ENCODE measurements at places on chromosomes 7 and 10.

DNA sequence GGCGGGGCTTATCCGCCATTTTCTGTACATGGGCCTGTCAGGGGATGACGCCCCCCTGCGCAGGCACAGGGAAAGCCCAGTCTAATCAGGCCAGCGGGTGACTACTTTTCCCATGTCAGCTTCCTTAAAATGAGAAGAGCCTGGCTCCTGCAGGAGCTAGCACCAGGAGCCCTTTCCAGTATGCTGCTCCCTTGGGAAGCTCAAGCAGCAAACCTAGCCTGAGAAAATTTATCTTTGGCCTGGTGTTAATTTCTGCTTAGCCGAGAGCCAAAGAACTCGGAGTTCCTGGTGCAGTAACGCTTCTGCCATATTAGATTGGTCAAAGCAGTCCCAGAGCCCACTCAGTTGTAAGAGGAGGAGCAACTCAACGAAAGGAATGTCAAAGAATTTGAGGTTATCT is 239.0 kb upstream of the PHYHIPL start:
- DNase-seq, result no peak

DNA sequence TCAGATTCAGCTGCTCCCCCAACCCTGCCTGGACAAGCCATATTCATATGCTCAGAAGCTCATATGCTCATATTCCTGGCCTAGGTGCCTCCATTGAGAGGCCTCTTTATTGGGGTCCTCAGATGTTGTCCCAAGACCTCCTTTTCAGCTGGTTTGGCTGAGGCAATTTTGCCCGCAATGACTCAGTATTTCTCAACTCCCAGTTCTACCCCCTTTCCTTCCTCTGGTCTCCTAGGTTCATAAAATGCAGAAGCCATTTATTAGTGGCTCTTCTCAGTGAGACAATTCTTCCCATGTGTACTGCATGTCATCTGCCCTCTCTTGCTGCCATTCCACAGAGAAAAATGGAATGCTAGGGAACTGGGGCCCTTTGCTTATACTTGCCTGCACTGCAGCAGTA is 110.7 kb downstream of the INHBA start:
- DNase-seq, result no peak

DNA sequence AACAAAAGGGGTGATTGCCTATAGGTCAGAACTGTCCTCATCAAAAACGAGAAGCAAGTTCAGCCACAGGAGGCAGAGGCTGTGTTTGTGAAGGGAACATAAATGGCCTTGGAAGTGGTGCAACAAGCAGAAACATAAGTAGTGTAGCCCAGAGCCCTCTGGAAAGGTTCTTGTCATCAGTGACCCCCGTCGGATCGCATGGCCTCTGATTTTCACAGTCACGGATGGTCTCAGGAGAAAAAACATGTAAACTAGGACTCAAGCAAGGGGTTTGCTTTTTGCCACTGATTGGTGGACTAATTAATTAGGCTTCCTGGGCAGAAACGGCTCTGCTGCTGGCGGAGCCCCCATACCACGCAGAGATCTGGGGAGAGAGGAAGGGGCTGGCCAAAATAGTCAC is 496.5 kb upstream of the MKI67 start:
- DNase-seq, result no peak

DNA sequence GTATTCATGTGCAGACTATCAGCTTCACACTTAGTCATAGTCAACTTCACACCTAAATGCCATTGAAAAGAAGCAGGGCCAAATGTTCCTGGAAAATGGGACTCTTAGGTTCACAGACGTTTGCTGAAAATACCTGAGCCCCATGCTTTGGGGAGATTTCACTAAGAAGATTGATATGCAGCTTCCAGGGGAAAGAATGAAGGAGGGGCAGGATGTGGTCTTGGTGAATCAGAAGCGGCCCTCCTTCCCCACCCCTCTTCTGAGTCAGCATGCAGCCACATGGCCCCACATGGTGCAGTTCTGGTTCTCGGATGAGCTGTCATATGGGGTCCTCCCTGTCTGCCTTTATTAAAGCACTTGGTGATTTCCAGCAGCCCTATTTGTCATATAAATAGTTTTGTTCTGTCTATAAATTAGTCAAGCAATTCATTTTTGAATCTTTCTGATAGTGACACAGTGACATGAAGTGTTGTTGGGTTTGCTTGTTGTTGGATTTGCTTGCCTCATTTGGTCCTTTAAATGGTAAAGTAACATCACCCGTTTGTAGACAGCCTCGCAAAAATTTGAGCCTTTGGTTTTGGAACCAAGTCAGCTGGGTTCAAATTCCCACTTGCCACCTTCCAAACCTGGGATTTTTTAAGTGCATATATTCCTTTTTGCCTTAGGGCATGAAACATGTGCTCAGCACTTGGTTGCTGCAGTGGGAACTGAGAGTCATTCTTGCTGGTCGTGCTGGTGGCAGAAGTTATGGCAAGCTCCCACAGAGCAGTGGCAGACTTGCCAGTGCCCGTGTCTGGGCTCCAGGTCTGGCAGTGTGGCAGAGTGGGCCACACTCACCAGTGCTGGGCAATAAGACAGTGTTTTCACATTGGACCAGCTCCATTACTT is 68.1 kb upstream of the CDK6 start:
- DNase-seq, result no peak

GRCh38 chr10:33612551-33612950 is 278.1 kb upstream of the NRP1 start:
- no peak for DNase-seq

GRCh38 chr7:94547126-94547525 is 37.5 kb downstream of the CASD1 start:
- no peak for DNase-seq

DNA sequence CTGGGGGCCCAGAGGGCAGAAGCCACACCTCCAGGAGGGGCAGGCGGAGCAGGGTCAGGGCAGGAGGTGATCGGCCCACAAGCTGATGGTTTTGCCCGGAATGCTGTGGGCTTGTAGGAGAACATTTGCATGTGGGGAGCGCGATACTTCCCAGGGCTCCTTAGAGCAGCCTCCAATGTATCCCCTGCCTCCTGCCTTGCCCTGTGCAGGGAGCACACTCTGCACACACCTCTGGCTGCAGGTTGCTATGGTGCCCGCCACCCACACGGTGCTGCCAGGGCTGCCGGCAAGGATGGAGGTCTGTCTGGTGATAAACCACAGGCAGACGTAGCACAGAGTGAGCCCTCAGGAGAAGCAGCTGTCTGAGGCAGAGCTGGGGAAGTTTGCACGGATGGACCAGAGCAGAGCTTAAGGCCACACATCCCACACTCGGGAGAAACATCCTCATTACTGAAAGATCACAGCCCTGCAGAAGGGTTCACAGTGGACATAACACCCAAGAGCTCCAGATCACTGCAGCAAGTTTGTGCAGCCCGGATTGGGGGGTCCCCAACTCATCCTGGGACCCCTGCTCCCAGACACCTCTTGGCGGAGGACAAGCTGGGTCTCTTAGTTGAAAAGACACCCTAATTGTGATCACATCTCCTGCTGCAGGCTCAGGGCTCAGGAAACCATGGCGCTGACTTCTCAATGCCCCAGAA is 41.8 kb downstream of the VIPR2 start:
- no peak for DNase-seq

DNA sequence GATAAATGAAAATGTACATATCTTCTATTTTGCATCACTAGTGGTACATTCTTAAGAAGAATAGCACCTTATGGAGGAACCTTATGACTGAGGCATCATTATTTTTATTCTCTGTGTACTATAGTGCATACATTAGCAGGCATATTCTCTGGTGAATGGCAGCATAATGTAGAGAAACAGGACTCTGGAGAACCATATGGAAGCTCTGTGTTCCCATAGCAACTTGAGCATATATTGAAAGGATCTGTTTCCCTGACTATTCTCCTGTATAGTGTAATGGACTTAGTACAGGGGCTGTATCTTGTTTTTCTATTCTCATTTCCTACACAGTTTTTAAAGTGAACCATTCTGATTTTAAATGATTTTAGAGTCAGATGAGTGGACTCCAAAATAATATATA is 128.4 kb upstream of the SMIM30 start:
- DNase-seq, result no peak

DNA sequence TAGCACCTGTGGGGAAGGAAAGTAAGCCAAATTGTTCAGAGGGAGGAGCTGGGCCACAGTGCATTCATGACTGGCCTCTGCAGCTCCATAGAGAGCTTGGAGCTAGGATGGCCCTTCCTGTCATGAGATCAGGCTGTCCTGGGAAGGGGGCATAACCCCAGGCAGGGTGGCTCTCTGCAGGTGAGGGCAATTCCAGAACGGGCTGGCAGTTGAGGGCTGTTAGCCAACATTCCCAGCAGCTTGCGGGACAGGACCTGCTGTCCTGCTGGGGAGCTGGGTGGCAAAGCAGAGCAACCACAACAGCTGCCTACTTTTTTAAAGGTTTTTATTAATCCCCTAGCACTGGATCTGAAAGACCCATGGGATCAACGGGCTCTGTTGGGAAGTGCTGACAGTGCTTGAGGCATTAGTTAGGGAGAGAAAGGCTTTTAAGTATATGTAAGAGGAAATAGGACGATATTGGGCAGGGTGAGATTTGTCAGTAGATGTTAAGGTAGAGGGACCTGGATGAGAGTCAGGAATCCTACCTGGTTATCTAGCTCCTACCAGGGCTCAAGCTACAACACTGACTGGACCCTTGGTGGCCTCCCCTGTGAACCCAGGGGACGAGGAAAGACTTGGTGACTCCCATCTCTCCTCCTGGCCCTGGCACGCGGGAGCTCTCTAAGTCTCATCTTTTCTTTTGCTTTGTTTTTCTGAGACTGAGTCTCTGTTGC is 77.8 kb downstream of the NAMPT start:
- no peak for DNase-seq

- DNase-seq, result no peak
These were observed 22.3 kb upstream of the ZEB1 start for GRCh38 chr10:31296754-31297153.

DNA sequence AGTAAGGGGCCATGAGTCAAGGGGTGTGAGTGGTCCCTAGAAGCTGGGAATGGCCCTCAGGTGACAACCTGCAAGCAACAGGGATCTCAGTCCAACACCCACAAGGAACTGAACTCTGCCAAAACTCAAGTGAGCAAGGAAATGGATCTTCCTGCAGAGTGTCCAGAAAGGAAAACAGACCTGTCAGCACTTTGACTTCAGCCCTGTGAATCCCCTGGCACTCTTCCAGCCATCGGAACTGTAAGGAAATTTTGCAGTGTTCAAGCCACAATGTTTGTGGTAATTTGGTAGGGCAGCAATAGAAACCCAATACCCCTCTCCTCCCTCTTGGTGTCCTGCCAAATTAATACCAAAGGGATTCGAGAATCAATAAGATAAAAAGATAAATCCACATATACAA is 6.9 kb downstream of the LYZL1 start:
- DNase-seq, result no peak

DNA sequence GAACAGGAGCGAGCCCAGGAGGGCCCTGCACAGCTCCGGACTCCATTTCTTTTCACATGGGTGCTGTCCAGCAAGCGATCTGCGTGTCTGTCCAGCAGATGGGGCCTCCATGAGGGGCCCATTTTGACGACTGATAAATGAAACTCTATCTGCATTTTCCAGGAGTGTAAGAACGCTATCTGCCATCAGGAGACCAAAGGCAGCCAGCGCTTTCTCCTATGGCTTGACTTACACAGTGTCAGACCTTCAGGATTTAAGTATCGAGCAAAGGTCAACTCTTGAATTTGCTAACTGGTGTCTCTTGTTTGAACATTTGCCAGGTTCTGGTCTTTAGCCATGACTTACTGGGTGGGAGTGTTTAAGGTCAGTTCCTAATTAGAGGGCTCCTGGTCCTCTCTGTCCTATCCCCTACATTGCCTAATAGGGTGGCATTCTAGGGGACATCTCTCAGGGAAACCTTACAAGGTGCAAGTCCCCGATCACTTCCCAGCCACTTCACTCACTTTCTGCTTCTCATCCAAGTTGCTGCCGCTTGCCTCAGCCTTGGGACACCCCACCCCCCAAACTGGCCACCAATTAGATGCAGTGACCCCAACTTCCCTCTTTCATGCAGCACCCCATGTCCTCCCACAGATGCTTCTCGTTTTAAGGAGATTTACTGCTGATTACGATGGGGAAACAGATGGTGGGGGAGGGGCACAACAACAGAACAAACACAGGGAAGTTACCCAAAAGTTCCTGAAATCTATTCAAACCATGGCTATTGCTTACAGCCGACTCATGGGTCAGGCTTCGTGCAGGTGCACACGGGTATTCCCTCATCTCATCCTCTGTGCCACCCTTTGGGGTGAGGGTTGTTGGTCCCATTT is 20.0 kb downstream of the VSIR start:
- DNase-seq, result no peak

- no peak for DNase-seq
These were observed 8.1 kb downstream of the ADAP1 start for GRCh38 chr7:946256-946996.

DNA sequence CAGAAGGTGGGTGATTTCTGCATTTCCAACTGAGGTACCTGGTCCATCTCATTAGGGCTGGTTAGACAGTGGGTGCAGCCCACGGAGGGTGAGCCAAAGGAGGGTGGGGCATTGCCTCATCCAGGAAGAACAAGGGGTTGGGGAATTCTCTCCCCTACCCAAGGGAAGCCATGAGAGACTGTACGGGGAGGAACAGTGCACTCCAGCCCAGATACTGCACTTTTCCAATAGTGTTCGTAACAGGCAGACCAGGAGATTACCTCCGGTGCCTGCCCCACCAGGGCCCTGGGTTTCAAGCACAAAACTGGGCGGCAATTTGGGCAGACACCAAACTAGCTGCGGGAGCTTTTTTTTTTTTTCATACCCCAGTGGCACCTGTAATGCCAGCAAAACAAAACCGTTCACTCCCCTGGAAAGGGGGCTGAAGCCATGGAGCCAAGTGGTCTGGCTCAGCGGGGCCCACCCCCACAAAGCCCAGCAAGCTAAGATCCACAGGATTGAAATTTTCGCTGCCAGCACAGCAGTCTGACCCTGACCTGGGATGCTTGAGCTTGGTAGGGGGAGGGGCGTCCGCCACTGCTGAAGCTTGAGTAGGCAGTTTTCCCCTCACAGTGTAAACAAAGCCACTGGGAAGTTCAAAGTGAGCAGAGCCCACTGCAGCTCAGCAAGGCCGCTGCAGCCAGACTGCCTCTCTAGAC is 31.2 kb downstream of the ARMC10 start:
- peak; percentile 9 for DNase-seq

DNA sequence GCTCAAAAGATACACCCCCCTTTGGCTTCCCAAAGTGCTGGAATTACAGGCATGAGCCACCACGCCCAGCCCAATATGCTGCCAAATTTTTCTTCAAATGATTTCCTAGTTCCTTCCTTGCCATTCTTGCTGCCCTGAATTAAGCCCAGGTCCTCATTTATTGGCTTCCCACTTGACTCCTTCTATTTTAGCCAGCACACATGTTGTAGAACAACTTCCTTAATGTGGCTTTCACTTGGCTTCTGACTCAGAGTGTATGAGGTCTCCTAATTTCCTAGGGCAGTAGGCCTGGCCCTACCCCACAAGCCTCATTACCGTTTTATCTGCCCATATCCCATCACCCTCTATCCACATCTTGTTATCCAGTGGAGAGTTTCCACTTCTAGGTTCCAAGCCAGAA is 21.8 kb upstream of the HIPK2 start:
- no peak for DNase-seq

- DNase-seq, result no peak
These were observed 320.2 kb downstream of the ELMO1 start for GRCh38 chr7:37128327-37129034.
